ENCODE measurements at places on chromosomes 3 and 15.

- no peak for DNase-seq
These were observed 60.3 kb downstream of the MYO9A start for GRCh38 chr15:72057548-72058091.

DNA sequence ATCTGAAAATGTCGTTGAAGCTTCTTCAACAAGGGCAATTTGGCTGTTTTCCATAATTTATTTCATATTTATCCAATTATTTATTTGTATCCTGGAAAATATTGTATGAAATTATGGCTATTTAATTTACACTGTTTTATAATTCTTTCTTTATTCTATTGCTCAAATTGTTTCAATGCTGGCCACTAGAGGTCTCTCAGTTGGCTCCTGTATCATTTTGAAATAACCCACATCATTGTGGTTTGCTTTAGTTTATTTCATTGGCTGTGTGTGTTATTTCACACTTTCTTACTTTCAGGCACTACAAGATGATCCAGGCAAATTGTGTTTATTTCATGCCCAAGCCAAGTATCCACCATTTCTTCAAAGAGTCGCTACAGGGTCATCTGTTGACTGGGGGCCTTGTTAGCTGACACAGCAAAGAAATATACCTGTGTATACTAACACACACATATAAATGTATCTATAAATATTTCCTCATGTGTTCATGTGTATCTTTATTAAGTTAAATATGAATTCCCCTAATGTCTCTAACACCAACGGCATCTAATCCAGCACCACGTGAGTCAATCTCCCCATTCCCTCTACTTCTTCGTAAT lies 86.2 kb downstream of the NPAP1 start:
- DNase-seq: no peak

GRCh38 chr15:39819533-39819932 lies 36.9 kb upstream of the FSIP1 start:
- DNase-seq: no peak

DNA sequence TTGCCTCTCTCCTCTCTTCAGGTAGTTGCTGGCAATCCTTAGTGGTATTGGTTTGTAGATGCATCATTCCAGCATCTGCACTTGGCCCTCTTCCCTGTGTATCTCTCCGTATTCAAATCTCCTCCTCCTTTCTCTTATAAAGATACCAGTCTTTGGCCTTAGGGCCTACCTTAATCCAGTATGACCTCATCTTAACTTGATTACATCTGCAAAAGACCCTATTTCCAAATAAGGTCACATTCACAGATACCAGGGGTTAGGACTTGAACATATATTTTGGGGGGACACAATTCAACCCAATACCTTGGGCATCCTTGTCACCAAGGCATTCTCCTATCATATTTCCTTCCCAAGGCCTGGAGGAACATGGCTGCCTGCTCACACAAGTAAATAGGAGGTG lies 22.0 kb upstream of the ABHD2 start:
- no peak for DNase-seq

- no peak for DNase-seq
These were observed 55.0 kb upstream of the EPHA3 start for GRCh38 chr3:89052386-89052785.

- DNase-seq: no peak
These were observed 49.5 kb downstream of the ARHGAP31 start for GRCh38 chr3:119343719-119344118.

- no peak for DNase-seq
These were observed 58.2 kb downstream of the HEG1 start for GRCh38 chr3:124997303-124998246.

DNA sequence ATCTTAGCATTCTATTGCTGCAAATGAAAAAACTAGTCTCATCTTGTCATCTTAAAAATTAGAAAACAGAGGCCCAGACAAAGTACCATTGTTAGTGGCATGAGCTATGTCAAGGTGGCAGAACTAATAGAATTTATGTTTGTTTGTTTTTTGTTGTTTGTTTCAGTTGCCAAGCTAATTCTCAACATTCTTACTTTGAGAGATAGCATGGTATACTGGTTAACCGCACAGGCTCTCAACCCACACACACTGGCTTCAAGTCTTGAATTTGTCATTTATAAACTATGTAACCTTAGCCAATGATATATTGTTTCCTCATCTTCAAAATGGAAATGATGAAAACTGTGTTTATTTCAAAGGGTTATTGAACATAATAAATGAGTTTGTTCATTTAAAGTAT lies 367.6 kb upstream of the PLSCR5 start:
- no peak for DNase-seq

DNA sequence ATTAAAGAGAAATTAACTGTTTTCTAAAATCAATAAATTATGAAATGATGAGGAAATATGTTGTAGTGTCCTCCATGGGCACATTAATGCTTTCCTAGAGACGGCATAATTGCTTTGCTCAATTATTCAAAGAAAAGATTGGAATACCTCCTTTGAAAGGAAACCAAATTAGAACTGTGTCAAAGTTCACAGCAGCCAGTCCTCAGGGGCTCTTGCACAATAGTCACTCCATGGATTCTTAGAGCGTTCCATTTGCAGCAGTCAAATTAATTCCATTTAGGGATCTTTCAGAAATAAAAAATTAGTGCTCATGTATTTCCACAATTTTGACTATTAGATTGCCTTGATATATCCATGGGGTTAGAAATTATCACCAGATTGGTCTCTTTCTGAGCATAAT lies 841.6 kb upstream of the DPPA4 start:
- no peak for DNase-seq

- no peak for DNase-seq
These were observed 544.2 kb downstream of the FOXP1 start for GRCh38 chr3:71039332-71039731.

- no peak for DNase-seq
These were observed 1.1 kb upstream of the MAGEF1 start for GRCh38 chr3:184713040-184713355.

GRCh38 chr3:167874671-167875372 lies 139.3 kb downstream of the SERPINI1 start:
- no peak for DNase-seq

- no peak for DNase-seq
These were observed 3.4 kb upstream of the FAM43A start for GRCh38 chr3:194682189-194682693.

- peak; percentile 97 for DNase-seq
These were observed 35.8 kb downstream of the MGLL start for GRCh38 chr3:127786353-127787070.

- DNase-seq: no peak
These were observed 53.4 kb upstream of the POMGNT2 start for GRCh38 chr3:43159131-43159875.

DNA sequence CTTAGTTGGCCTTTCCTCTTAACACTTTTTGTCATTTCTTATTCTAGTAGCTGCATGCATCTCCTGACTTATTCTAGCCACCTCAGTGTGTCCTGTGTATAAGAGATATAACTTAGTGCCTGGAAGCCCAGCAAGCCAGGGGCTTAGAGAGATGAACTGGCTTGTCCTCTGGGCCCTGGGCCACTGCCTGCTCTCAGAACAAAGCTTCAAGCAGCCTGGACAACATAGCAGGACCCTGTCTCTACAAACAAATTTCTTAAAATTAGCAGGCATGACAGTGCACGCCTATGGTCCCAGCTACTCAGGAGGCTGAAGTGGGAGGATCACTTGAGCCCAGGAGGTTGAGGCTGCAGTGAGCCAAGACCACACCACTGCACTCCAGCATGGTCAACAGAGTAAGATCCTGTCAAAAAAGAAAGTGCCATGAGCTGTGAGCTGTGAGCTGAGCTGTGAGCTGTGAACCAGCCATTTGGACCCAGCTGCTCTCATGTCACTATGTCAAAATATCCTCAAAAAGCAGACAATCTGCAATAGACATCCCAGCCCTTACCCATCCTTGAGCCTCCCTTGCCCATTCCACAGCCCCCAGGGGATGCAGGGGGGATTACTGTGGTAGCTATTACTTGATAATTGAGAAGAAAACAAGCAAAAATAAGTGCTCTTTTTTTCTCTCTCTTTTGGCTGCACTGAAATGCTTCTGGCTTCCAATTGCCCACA lies 174.5 kb downstream of the OPA1 start:
- no peak for DNase-seq

DNA sequence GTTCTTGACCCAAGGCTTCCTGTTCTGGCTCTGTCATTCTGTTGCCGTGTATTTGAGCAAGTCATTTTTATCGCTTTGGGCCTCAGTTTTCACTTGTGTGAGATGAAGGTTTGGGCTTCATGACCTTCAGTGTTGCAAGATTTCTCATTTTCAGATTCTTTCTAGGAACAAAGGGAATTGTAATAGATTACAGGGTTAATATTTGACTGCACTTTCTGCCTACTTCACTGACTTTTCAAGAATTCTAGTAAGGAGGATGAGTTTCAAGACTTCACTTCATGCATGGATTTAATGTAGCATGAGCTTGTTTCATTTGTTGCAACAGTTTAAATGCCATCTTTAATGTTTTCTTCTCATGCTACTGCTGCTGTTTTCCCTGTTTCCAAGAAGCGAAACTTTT lies 226.5 kb downstream of the NLGN1 start:
- no peak for DNase-seq

GRCh38 chr15:100703032-100703578 lies 100.7 kb downstream of the ASB7 start:
- no peak for DNase-seq
